ENCODE measurements at places on chromosomes 7 and 10.

DNA sequence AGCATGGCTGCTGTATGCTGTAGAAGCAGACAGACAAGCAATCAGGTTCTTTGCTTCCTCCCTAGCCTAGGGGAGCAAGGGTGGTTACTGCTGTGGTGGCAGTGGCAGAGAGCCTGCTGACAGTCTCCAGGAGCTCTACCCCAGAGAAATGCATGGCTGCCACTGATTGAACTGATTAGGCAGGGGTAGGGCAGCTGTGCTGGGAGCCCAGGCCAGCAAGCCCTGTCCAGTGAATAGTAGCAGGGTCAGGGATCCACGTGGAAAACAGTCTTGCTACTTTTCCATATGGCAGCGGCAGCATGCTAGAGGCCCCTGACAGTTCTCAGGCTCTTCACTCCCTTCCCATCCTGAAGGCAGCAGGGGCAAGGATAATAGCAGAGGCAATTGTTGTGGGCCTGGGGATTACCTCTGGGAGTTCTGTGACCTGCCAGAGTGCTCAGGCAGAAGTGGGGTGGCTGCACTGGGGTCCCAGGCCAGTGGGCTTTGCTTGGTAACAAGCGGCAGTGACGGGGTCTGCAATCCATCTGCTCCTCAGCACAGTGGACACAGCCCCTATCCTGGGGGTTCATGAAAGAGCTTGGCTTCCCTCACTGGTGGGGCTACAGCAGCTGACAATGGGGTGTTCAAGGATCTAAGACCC, 558.8 kb upstream of the GHITM start:
- DNase-seq = no peak
- no peaks in the 10 kb centered on the region for H3K27me3 ChIP-seq
- no peak overlapping the region for H3K27ac ChIP-seq
- no peaks in the 10 kb centered on the region for H3K4me1 ChIP-seq
- H3K36me3 ChIP-seq = no peaks in the 10 kb centered on the region

DNA sequence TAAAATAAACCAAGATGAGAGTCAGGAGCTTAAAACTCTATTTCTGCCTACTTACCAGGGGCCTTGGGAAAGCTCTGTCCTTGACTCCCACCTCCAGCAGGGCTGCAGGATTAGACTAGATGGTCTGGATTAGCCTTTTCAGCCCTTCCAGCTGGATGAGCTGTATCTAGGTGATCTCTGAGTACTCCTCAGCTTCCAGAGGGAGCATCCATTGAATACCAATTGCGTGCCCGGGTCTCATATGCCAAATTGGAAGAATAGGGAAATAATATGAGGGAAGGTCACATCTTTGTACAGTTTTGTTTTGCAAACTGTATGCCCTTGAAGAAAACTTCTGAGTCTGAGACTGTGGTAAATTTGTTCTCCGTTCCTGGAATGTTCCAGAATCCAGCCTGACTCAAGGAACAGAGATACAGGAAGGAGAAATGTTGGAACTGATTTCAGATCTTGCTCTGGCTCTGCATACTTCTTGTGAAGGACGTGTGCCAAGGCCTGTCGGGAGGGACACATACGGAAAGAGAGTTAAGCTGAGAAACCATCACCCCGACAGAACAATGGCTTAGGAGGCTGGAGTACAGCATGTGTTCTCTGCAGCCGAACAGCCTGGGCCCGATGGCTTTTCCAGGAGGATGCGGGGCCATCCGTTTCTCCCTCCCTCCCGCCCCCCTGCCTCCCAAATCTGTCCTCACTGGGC, 44.9 kb downstream of the MINDY4 start:
- H3K4me3 ChIP-seq = no peak overlapping the region
- H3K36me3 ChIP-seq = no peaks in the 10 kb centered on the region
- no peak overlapping the region for H3K27ac ChIP-seq
- H3K4me1 ChIP-seq = no peaks in the 10 kb centered on the region
- H3K27me3 ChIP-seq = peaks cover 7% of the 10 kb centered on the region
- DNase-seq = no peak

- H3K4me1 ChIP-seq = no peaks in the 10 kb centered on the region
- H3K36me3 ChIP-seq = no peaks in the 10 kb centered on the region
- H3K27me3 ChIP-seq = peaks cover 13% of the 10 kb centered on the region
- no peak overlapping the region for H3K4me3 ChIP-seq
- no peak for DNase-seq
Measured at GRCh38 chr10:13049774-13050420, 48.4 kb upstream of the CCDC3 start.

DNA sequence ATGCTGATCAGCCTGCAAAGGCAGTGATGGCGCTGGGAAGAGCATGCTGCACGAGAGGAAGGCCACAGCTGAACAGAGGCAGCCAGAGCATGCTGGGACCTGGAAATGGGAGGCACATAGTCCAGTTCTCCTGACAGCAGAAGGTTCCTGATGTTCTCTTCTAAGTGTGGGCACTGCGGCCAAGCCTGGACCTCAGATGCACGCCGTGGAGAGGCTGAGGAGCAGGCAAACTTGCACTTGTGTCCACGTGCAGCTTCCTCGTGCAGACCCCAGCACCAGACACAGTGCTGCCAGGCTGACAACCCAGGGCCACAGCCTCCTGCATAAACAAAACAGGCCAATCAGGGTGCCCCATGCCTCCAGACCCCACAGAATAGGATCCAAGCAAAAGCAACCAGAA, 93.5 kb upstream of the LANCL2 start:
- H3K36me3 ChIP-seq = no peaks in the 10 kb centered on the region
- H3K27ac ChIP-seq = no peak overlapping the region
- no peaks in the 10 kb centered on the region for H3K4me1 ChIP-seq
- no peak for DNase-seq

DNA sequence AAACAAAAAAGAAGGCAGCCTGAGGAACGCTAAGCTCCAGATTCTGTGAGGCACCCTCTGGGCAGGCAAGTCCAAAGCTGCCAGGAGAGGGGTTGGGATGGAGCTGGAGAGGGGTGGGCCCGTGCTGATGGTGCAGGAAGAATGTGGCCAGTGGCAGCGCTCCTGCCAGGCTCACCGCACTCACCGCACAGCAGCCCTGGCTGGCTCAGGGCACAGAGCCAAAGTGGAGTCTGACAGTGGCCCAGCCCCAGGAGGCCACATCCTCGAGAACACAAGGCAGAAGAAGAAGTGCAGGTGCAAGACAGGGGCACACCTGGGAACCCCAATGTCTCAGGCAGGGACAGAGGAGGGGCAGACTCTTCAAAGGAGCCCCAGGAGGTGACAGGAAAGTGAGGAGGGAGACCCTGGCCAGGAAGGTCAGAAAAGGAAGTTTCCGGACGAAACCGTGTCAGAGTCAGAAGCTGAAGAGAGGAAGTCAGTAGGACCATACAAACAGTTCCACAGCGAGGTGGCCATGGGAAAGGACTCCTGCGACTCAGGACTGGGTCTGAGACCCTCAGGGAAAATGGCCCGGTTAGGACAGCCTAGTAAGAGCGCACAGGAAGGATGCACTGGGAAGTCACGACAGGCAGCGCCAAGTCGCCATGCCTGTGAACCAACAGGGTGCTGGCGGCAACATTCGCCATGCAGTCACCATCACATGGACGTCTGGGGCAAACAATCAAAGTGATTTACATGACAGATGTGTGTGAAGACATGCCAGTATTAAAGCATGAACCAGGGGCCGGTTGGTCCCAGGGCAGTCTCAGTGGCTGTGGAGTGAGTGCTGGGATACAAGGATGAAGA, 54.4 kb downstream of the COBL start:
- H3K4me3 ChIP-seq = no peak overlapping the region
- H3K27me3 ChIP-seq = no peaks in the 10 kb centered on the region

DNA sequence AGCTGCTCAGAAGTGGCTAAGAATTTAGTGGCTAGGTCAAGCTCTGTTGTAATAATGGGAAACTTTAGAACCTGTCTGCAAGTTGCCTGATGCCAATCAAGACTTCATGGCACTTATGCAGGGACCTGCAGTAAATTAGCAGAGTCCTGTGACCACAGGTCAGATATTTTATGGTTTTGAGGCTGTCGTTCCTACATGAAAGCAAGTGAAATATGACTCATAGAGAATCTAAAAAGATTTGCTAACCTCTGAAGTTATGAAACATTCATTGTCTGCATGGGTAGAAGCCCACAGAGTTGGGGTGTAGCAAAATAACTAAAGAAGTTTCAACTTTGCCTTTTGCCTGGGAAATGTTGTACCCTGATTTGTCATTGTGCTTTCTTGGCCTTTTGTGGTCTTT, 32.3 kb downstream of the SLC39A12 start:
- DNase-seq = no peak
- H3K27ac ChIP-seq = no peak overlapping the region
- no peaks in the 10 kb centered on the region for H3K4me1 ChIP-seq

- DNase-seq = no peak
- H3K4me3 ChIP-seq = no peak overlapping the region
- no peaks in the 10 kb centered on the region for H3K27me3 ChIP-seq
- no peaks in the 10 kb centered on the region for H3K4me1 ChIP-seq
- H3K27ac ChIP-seq = no peak overlapping the region
Measured at GRCh38 chr10:125549653-125550052, 133.3 kb downstream of the TEX36 start.

GRCh38 chr10:129790715-129791446, 173.2 kb downstream of the EBF3 start:
- H3K27ac ChIP-seq = no peak overlapping the region
- peaks cover 2% of the 10 kb centered on the region for H3K36me3 ChIP-seq
- no peaks in the 10 kb centered on the region for H3K27me3 ChIP-seq
- no peak for DNase-seq
- H3K4me1 ChIP-seq = no peaks in the 10 kb centered on the region

DNA sequence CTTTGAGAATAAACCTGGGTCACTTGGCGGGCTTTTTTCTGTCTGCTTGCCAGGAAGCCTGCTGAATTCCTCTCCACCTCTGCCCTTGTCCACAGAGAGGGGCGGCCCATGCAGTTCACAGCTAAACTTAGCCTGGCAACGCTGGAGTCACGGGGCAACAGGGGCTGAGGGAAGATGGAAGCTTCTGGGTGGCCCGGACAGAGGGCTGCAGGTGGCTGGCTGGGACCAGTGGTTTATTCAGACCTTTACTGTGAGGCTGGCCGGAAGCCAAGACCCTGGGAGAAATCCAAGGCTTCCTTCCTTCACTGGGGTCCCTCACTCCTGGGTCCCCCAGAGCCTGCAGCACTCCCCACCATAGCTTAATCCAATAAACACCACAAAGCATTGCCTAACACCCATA, 17.0 kb downstream of the ITPRIP start:
- peaks cover 50% of the 10 kb centered on the region for H3K36me3 ChIP-seq
- no peaks in the 10 kb centered on the region for H3K27me3 ChIP-seq
- no peak overlapping the region for H3K4me3 ChIP-seq

DNA sequence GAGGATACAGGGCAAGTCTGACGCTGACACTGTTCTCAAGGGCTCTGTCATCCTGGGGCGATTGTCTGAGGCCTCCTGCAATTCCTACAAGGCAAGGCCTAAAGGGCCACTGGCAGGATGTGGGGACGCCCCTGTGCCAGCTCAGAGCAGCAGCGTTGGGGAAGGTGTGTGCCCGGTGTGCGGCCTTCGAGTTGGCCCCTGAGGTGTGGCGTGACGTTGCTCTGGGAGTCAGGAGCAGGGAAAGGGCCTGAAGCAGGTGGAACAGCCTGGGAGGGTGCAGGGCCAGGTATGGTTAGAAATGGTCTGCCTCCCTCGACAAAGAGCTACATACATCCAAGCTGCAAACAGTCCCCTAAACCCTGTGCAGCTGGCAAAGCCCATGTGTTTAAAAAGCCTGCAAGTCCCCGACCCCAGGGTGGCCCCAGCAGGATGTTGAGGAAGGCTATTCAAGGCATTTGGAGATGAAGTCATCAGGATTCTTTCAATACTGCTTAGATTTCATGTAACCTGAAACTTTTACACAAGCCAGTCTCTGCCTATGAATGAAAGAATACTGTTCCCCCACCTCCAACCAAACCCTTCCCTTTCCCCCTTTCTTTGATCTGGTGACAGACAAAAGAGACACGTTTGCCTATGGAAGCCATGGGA, 142.5 kb upstream of the TNS3 start:
- no peaks in the 10 kb centered on the region for H3K27me3 ChIP-seq
- no peaks in the 10 kb centered on the region for H3K4me1 ChIP-seq
- no peak for DNase-seq
- H3K27ac ChIP-seq = no peak overlapping the region
- H3K36me3 ChIP-seq = no peaks in the 10 kb centered on the region
- no peak overlapping the region for H3K4me3 ChIP-seq

GRCh38 chr10:79206300-79207095, 137.7 kb downstream of the ZMIZ1 start:
- H3K36me3 ChIP-seq = peaks cover 2% of the 10 kb centered on the region
- H3K27me3 ChIP-seq = no peaks in the 10 kb centered on the region
- H3K4me1 ChIP-seq = no peaks in the 10 kb centered on the region
- no peak for DNase-seq
- H3K4me3 ChIP-seq = no peak overlapping the region
- H3K27ac ChIP-seq = no peak overlapping the region
